Osteoblast (primary cell): ENCODE measurements at places on chromosomes 3 and 15. TPM values are rescaled to one million over a fixed set of nuclear protein-coding genes. Genes with fewer than 3 reads are reported as not detected.

DNA sequence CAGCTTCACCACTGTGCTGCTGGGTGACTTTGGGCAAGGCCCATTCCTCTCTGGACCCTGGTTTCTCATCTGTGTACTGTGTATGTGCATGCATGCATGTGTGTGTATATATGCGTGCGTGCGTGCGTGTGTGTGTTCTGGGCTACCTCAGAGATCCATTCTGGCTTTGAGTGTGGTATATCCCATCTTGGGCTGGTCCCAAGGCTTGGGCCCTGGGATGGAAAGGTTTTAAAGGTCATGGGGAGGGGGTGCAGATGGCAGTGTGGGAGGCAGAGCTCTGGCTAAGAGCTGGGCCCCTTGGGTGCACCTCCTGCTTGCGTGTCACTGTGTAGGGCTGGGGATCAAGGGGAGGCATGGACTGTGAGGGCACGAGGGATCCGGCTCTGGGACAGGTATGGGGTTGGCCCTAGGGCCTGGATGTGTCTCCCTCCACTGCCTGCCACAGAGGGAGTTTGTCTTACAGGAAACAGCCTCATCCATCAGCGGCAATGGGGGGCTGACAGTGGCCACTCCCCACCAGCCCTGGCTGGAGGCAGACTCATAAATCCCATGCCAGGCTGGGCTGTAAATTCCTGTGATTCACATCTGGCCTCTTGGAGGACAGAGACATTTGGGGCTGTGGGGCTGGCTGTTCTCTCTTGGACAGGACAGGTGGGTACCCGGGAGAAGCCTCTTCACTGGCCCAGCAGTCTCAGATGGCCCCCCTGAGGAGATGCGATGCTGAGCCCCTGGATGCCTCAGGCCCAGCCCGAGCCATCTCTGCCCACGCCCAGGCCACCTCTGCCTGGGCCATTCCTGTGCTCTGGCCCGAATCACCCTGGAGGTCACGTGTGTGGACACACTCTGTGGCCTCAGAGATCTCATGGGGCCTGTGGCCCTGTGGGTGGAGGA is 21.4 kb upstream of the CSPG4 start:
- peak; percentile 75 for DNase-seq

DNA sequence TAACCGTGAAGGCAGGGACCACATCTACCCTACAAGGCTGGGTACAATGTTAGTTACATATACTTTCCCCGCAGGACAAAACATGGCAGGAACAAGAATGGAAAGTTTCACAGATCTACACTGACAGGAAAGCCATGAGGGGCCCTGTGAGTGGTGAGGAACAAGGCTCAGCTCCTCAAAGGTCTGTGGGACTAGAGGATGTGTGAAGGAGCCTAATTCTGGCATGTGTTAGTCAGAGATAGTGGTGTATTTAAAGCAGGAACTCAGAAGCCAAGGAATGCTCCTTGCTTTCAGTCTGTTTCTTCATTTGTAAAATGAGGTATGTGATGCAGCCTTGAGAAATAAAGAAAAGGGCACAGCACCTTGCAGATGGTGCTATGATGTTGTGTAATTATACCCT is 25.1 kb downstream of the ETV5 start:
- no peak for DNase-seq

- DNase-seq: peak; percentile 81
Observed at GRCh38 chr15:93029214-93029835, 59.7 kb downstream of the RGMA start.

Gene SPTBN5
- total RNA-seq: under 0.01 and 0.36 TPM in 2 replicates

- peak; percentile 45 for DNase-seq
Observed at GRCh38 chr3:195859846-195860411, 48.2 kb upstream of the MUC4 start.

Gene SNTN
- not detected in 2 replicates for total RNA-seq

Gene TRAT1
- total RNA-seq: not detected in 2 replicates

Gene SELENOT
- total RNA-seq: 87.9 and 94.3 TPM in 2 replicates

Gene RAB27A
- 7.2 and 11.8 TPM in 2 replicates for total RNA-seq

GRCh38 chr15:58910456-58910855 is 23.0 kb downstream of the SLTM start:
- DNase-seq: no peak

Gene SI
- total RNA-seq: not detected in 2 replicates

DNA sequence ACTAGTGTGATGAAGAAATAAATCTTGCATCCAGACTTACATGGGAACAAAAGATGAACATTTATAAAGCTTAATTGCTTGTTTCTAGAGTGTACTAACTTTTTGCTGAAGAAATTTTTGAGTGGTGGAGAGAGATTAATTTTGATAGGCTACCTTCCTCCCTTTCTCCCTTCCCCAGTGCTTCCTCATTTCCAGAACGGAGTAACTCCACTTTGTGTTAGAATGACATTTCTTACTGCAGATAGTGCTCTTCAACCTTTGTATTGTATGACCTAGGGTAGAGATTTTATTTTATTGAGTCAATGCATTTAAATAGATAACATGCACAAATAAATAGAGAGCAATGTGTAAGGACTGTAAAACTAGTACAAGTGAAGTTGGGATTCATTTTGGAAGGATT is 1.9 kb downstream of the ATP1B3 start:
- DNase-seq: peak; percentile 71

Gene NEK10
- 58.6 and 69.8 TPM in 2 replicates for total RNA-seq

Gene MYRIP
- total RNA-seq: under 0.01 TPM in 2 replicates

Gene BNC1
- total RNA-seq: 3.3 and 3.5 TPM in 2 replicates

GRCh38 chr3:24810881-24811280 is 316.2 kb upstream of the THRB start:
- no peak for DNase-seq

Gene P2RY1
- total RNA-seq: under 0.01 and 0.36 TPM in 2 replicates

DNA sequence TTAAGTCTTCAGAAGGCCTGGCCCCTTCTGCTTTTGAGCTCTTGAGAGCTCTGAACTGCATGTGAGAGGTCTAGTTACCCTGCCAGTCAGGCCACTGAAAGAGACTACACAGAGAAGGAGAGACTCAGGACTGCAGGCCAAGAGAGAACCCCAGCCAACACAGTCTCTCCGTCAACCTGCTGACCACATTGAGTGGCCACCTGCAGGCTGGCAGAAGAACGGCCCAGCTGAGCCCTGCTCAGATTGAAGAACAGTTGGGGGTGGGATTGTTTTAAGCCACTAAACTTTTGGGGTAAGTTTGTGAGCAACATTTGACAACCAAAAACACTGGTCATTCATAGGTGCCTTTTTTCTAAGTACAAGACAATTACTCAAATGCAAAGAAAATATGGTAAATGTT is 273.5 kb upstream of the CCDC54 start:
- DNase-seq: no peak

Gene DPPA4
- not detected in 2 replicates for total RNA-seq

GRCh38 chr3:113104357-113105092 is 106.8 kb upstream of the BOC start:
- no peak for DNase-seq

Gene SLC24A5
- not detected in 2 replicates for total RNA-seq

- DNase-seq: no peak
Observed at GRCh38 chr3:130969621-130970020, 57.0 kb downstream of the ASTE1 start.

GRCh38 chr3:76442374-76442915 is 597.5 kb upstream of the ROBO2 start:
- DNase-seq: no peak

- DNase-seq: peak; percentile 44
Observed at GRCh38 chr3:123315271-123315595, 113.5 kb downstream of the SEC22A start.

DNA sequence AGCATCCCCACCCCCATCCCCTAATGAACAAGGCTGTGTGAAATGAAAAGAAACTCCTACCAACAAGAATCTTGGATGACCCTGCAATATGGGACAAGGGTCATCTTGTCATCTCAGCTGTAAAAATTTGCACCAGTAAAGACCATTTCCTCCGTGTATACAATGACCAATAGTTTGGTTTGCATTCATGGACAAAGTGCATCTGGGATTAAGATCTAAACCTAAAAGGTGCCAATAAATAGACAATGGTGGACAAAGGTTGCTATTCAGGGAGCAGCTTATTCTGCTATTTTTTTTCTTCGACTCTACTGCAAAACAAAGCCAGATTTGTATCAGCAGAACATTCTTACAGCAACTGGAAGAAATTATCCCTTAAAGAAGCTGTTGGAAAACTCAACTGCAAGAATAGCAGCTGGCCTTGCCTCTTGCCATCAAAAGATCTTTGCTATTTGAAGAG is 8.0 kb downstream of the MGLL start:
- no peak for DNase-seq

GRCh38 chr3:42012383-42012934 is 50.6 kb upstream of the ULK4 start:
- DNase-seq: no peak
